ENCODE measurements at places on chromosomes 13 and 19. TPM values are rescaled to one million over a fixed set of nuclear protein-coding genes. Genes with fewer than 3 reads are reported as not detected.
A peak's percentile ranks its signal among the peaks of the same experiment; 100 is the strongest.

- DNase-seq: no peak
Measured at GRCh38 chr13:95620030-95620824, 24.3 kb downstream of the DZIP1 start.

- no peak for DNase-seq
Measured at GRCh38 chr13:64088491-64088890, 2672.8 kb upstream of the PCDH20 start.

KLK15 gene
- total RNA-seq: 4.5 TPM

ZIC2 gene
- total RNA-seq: 0.08 TPM

VSTM1 gene
- not detected for total RNA-seq

- DNase-seq: no peak
Measured at GRCh38 chr19:55146078-55146704, 2.8 kb downstream of the TNNT1 start.

- DNase-seq: no peak
Measured at GRCh38 chr19:10419646-10420443, 493 bp upstream of the PDE4A start.

DNA sequence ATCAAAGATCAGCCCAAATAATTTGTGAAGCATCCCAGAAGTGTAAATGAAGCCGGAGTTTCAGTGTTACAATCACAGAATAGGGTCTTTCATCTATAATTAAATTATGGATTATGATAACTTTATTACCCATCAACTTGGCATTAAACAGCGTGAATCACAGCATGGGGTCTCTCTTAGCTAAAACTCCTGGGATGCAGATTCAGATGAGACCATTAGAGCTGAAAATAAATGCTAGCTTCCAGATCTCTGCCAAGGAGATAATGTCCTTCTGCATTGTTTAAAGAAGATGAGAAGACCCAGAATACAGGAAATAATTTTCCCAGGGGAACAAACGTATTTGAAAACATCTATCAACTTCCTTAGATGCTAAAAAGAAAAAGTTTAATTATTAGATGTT is 546.0 kb upstream of the PCDH9 start:
- no peak for DNase-seq

GRCh38 chr19:8675066-8675465 is 23.5 kb downstream of the ACTL9 start:
- DNase-seq: no peak

DNA sequence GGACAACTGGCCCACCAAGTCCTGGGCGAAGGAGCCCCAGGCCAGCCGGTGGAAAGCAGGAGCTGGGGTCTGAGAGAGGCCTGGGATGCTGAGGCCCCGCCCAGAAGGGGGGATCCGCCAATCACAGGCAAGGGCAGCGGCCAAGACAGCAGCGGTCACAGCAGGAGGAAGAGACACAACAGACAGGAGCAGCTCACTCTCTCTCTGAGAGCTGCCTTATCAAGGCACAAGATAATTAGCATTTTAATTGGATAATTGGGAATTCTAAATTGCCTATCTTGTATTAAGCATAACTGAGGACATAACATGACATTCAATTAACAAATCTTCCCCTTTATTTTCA is 46.2 kb downstream of the CEBPG start:
- DNase-seq: no peak

DNA sequence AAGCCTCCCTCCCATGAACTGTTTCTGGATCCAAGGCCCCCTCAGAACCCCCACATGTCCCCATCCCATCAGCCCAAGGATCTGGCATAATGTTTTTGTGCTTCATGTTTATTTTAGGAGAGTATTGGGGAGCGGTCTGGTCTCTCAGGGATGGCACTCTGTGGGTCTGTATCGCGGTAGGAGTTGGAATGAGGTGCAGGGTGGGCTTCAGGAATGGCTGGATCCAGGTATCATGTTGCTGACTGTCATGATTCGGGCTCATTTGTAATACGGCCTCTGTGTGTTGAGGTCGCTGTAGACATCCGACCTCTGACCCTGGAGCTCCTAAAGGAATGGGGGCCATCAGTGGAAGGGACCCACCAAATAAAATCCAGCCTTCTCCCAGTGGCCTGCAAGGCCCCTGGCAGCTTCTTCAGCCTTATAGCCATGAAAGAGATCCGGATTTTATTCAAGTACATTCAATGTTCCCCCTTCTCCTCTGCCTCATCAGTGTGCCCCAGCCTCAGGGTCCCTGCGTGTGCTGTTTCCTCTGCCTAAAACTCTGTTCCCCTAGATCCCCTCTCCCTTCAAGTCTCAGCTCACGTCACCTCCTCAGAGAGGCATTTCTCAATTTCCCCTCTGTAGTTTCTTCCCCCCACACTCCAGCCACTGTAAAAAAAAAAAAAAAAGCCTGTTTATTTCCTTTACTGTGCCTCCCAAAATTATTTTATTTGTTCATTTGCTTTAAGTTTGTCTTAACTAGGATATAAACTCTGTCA is 2.2 kb downstream of the HCST start:
- DNase-seq: no peak

DNA sequence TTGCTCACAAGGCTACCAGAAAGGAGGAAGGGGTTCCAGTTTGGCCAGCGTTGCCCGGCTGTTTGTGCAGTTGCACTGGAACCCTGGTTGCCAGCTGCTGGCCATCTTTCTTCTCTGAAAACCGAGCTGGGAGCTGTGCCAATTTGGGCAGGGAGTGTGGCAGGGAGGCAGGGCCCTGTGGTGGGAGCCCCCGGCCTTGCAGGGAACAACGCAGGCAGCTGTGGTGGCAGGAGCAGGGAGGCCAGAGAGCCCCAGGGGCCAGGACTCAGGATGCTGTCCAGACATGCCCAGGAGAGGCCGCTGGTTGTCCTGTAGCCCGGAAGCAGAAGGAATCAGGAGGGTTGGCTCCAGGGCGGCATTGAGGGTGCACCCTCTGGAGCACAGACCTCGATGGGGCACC is 4.8 kb downstream of the KMT5C start:
- DNase-seq: no peak

- DNase-seq: no peak
Measured at GRCh38 chr13:42777467-42777866, 3.9 kb upstream of the FAM216B start.

DNA sequence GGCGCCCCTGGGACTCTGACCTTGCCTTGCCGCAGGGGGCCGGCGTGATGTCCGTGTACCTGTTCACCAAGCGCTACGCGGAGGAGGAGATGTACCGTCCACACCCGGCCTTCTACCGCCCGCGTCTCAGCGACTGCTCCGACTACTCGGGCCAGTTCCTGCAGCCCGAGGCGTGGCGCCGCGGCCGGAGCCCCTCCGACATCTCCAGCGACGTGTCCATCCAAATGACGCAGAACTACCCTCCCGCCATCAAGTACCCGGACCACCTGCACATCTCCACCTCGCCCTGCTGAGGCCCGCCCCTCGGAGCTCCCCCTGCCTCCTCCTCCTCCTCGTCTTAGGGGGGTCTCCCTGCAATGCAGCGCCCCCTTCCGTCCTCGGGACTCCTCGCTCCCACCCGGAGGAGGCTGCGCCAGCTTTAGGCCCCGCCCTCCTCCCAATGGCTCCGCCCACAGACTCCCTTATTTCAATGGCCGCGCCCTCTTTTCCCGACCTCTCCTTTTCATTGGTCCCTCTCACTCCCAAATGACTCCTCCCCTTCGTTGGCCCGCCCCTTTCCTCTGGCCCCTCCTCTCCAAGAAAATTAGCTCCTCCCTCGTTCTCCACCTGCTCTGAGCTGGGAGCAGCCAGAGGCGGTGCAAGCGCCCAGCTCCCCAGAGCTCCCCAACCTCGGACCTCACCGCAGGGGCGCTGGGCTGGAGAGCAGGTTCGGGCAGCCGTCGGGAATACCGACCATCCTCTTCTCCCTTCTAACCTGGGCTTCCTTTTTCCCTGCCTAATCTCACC is 20.5 kb upstream of the CACNG8 start:
- DNase-seq: no peak

DNA sequence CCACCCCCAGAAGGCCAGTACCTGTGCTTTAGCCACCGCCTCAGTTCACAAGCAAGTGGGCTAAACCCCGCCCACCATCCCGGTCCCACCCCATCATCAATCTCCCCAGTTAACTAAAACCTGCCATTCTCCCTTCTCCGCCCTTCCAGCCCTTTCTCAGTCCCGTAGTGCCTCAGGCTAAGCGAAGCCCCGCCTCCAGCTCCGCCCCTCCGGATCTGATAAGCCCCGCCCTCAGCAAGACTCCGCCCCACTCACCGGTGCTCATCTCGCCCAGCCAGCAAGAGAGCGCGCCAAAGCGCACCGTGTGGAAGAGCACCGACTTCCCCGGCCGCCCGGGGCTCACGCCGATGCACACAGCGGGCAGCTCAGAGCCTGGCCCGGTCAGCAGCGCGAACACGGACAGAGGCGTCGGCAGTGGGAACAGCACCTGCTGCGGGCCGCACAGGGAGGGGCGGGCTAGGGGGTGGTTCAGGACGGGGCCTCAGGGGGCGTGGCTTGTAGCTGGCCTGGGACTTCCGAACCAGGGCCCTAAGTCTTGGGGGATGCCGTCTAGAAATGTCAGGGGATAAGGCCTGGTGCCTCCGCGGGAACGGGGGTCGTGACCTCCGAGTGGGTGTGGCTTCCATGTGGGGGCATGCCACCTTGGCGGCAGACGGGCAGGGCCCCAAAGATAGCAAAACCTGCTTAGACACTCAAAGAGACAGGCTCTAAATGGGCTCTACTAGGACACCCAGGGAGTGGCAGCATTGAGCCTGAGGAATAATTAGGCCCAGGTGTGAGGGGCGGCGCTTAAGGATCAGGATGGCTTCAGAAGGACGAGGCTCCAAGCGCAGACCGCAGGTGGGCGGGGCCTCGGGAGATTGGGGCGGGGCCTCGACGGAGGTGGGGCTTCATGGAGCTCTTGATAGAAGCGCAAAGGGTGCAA is 21.4 kb downstream of the MAP4K1 start:
- DNase-seq: no peak

DNA sequence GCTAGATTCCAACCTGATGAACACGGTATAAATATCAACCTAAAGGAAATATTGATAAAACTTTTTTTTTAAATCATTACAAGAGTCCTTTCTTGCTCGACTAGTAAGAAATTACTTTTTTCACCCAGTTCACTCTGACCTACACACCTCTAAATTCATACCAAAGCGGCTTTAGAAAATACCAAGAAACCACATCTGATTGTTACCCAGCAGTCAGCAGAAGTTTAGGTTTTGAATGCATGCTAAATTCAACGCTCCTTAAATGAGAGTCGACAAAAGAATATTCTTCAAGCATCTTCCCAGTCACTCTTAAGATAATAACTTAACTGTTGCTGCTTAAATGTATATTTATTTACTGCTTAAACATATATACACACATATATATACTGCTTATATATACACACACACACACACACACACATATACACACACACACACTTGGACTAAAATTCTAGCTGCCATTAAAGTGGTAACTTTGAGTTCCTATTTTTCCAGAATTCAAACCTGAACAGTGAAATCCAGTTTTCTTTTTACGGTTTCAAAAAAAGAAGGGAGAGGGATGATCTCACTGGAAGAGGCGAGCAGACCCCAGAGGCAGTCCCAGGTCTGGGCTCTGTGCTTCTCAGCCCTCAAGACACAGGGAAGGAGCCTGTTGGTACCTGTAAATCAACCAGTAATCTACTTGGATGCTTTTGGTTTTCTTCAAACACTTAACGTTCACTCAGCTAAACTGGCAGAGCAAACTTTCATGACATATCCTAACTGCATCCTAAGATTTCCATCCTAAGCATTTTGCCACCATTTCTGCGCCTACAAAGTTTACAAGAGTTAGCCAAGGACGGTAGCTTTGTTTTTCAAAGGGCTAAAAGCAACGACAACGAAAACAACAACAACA is 1.7 kb downstream of the STK24 start:
- DNase-seq: no peak

TMEM59L gene
- total RNA-seq: 1.1 TPM

DNA sequence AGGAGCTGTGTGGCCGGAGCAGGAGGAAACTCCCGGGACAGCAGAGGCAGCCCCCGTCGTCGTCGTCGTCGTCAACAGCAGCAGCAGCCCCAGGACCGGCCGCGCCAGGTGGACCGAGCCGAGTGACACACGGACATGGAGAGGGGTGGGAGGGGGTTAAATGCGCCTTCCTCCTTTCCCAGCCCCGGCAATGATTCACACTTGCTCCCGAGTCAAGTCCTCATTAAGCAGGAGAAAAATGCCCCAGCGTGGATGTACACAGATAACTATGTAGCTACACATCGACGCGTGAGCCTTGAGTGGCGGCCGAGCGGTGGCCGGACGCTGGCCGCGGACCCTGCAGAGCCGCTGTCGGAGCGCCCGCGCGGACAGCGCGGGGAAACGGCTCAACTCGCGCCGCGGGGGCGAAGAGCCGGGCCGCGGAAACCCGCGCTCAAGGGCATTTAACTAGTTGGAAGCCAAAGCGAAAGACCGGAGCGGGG is 645 bp downstream of the UBL3 start:
- peak; percentile 54 for DNase-seq
